ENCODE measurements at places on chromosomes 7 and 10.

- DNase-seq = no peak
Measured at GRCh38 chr10:14740684-14741247, 33.9 kb downstream of the FAM107B start.

GRCh38 chr10:74047871-74048270, 50.0 kb downstream of the VCL start:
- peak; percentile 8 for DNase-seq

GRCh38 chr7:115914951-115915350, 115.6 kb downstream of the TFEC start:
- no peak for DNase-seq

GRCh38 chr7:5711409-5711808, 70.1 kb downstream of the RNF216 start:
- no peak for DNase-seq

- peak; percentile 48 for DNase-seq
Measured at GRCh38 chr10:18140957-18141845, 977 bp downstream of the CACNB2 start.

GRCh38 chr10:62352356-62352970, 21.7 kb upstream of the ZNF365 start:
- no peak for DNase-seq

GRCh38 chr7:149456506-149457421, 4.1 kb downstream of the ZNF777 start:
- DNase-seq = no peak

GRCh38 chr10:74292871-74293427, 141.9 kb downstream of the ADK start:
- DNase-seq = no peak

GRCh38 chr7:132386201-132386681, 190.0 kb downstream of the PLXNA4 start:
- no peak for DNase-seq

GRCh38 chr7:149317986-149318672, 56.1 kb downstream of the ZNF783 start:
- no peak for DNase-seq

GRCh38 chr7:117986645-117987269, 113.5 kb upstream of the CTTNBP2 start:
- no peak for DNase-seq

DNA sequence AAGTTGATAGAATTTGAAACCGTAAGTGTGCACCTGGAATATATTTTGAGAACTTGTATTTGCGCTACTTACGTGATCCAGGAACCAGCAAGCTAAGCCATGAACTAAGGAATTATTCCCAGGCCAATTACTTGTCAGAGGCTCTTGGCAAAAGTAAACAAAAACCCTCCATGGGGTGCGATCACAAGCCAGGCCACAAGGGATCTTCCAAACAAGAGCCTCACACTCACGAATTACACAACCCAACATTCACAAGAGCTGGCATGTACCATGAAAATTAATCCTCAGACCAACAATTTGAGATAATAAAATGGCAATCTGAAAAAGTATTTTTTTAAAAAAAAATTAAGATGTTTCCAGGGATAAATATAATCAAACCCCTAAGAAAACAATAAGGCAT, 467.0 kb upstream of the AKR1E2 start:
- DNase-seq = no peak

DNA sequence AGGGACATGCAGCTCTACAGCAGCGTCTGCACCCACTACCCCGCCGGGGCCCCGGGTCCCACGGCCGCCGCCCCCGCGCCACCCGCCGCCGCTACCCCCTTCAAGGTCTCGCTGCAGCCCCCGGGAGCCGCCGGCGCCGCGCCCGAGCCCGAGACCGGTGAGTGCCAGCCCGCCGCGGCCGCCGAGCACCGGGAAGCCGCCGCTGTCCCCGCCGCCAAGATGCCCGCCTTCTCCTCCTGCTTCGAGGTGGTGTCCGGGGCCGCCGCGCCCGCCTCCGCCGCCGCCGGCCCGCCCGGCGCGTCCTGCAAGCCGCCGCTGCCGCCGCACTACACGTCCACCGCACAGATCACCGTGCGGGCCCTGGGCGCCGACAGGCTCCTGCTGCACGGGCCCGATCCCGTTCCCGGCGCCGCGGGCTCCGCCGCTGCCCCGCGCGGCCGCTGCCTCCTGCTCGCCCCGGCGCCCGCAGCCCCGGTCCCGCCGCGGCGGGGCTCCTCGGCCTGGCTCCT, 631 bp downstream of the OTUD1 start:
- no peak for DNase-seq

DNA sequence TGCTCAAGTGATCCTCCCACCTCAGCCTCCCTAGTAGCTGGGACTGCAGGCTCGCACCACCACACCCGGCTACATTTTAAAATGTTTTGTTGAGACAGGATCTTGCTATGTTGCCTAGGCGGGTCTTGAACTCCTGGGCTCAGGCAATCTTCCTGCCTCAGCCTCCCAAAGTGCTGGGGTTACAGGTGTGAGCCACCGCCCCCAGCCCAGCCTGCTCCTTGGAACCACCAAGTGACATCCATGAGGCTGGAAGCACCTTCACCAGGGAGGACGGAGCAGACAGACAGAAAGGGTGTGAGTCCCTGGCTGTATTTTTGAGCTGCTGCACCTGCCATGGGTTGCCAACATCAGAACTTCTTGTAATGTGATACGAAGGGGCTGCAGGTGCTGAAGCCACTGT, 62.3 kb upstream of the UBE3C start:
- no peak for DNase-seq

GRCh38 chr7:140310337-140311002, 87.9 kb downstream of the SLC37A3 start:
- DNase-seq = no peak

GRCh38 chr7:143234533-143234875, 12.7 kb downstream of the TAS2R40 start:
- no peak for DNase-seq

- no peak for DNase-seq
Measured at GRCh38 chr10:21100190-21100589, 203.1 kb upstream of the NEBL start.

DNA sequence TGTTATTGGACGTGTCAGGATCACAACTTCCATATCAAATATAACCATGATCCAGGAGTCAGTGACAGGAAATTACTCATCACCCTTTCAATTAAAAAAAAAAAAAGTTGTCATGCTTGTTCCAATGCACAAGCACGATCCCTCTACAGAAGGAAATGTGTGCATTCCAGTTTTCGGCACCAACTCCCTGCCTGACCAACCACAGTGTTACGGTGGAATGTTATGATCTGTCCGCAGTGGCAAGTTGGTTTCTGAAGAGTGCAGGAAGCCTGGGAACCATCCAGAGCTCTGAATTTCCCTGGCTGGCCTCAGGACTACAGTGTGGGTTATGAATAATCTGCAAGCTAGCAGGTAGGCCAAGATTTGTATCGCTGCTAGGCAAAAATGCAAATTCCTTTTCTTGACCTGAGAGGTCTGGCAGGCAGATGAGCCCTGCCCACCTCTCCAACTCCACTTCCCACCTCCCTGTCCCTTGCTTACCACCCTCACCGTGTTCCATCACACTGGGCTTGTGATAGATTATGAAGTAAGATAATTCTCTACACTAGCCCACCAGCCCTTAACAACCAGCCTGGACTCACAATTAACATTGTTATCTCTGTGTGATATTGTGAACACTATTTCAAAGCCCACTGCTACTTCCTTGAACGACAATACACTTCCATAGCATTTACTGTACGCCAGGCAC, 20.4 kb downstream of the FRMPD2 start:
- peak; percentile 13 for DNase-seq

DNA sequence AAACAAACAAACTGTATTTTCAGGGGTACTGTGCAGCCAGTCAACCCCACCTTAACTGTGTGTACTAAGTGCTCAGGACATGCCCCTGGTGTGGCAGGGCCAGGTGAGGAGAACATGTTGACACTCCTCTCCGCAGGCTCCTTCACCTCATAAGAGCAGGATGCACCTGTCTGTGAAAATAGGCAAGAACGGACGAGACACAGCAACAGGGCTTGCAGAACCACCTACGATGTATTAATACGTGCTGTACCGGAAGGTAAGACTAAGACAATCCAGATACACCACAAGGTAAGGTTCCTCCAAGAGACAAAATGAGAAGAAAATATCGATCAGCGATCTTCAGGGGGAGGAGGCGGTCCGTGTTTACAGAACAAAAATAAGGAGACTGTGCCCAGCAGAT, 65.8 kb upstream of the CAMK2B start:
- no peak for DNase-seq

DNA sequence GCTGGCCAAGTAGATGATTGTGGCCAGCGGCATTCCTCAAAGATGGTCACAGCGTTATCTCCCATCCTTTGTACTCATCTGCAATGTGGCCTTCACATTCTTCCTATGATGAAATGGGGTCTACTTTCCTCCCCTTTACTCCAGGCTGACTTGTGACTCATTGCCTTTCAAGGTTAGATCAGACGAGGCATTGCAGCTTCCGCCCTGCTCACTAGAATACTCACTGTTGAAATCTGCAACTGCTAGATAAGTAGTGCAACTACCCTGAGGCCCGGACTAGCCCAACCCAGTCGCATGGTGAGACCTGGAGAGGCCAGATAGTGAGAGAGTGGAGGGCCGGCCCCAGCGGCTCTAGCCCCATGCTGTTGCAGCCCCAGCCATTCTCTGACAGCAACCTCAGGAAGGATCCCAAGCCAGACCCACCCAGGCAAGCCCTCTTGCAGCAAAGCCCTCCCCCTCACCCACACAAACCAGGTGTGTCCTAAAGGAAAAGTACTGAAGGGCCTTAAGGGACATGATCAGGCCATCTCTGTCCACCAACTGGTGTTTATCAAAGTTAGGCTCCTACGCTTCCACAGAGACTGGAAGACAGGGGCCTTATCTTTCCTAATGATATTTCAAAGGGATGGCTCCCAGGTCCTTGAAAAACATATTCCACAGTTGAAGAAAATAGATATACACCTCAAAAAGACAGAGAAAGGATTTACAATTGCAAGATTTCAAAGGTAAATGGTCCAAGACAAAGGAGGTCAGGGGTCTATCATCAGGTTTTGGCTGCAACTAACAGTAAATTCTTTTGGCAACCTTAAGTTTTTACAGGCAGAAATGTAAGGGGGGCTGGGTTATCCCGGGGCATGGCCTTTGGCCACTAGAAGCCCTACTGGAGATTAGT, 107.2 kb upstream of the TRIM24 start:
- DNase-seq = no peak

DNA sequence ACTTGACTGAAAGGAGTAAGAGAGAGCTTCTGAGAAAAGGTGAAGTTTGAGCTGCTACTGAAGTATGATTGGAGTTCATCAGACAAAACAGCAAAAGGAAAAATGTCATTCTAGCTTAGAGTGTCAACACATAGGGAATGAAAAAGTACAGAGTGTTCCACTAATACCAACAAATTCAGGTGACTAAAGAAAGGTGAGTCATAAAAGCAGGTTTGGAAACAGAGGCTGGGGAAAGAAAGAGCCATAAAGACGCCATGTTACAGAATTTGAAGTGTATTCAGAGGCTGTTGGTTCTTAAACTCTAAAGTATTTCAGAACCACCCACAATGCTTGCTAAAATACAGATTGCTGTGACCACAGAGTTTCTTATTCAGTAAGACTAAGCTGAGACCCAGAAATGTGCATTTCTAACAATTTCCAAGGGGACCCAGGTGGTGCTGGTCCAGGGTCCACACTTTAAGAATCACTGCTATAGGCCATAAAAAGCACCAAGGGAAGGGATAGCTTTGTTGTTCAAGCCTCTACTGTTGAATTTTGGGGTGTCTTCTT, 143.1 kb downstream of the ELAPOR2 start:
- no peak for DNase-seq

DNA sequence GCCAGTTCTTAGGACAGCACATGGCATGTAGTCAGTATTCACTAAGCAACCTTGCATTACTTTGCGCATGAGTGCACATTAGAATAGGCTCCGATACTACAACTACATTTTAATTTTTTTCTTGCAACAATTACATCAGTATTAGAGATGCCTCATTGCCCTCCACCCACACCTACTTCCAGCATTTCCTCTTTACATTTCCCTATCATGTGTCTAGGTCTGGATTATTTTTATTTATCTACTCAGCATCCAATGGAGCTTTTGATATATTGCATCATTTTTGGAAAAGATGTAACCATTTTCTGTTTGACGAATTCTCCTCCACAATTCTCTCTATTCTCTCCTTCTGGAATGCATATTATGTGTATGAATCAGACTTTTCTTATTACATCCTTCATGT, 258.2 kb upstream of the GLI3 start:
- no peak for DNase-seq
